T-helper 1 cell (primary cell): ENCODE measurements at places on chromosomes 3 and 15.

GRCh38 chr3:78077842-78078241 is 1037.9 kb downstream of the ROBO2 start:
- no peak for DNase-seq

DNA sequence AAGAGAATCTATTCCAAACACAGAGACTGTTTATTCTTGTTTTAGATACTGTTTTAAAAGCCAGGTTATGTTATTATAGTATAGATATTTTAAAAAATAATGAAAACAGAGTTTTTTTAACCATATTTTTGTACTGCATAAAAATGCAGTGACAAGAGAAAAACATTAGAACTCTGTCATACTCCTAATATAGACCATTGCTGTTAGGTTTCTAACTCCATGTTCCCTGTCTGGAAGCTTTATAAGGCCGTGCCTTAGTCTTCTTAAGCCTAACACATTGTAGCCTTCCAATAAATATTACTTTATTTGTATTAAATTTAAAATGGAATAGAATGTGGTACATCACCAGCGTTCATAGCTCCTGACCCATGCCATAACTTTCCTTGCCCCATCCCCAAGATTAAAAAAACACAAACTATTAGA is 53.2 kb downstream of the MBNL1 start:
- DNase-seq: no peak

- no peak for DNase-seq
Observed at GRCh38 chr3:135131290-135131689, 336.2 kb downstream of the EPHB1 start.

DNA sequence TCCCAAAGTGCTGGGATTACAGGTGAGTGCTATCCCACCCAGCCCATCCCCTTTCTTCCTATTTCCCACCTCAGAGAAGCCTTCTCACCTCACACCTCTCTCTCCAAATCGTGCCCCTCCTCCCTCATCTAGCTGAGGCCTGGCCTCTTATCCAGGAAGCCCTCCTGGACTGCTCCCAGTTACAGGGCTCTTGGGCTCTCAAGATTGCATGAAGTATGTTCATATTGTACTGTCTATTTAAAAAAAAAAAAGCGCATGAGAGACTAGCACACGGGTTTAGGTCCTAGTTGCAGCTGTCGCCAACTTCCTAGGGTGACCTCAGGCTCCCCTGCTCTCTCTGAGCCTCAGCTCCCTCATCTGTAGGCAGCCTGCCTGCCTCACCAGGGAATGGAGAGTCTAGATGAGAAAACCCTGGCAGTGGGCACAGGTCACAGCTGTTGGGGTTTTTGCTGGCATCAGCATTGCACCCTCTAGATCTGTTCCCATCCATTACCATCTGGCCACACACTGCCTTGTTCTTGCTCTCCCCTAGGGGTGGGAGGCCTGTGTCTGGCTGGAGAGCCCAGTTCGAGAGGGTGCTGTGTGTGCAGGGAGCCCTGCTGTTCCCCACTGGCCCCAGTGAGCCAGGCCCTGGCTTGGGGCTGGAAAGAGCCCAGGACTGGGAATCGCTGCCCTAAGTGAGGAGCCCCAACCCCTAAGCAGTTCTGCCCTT is 24.2 kb upstream of the C15orf39 start:
- DNase-seq: no peak

- DNase-seq: no peak
Observed at GRCh38 chr3:18872466-18872865, 275.8 kb upstream of the KCNH8 start.

GRCh38 chr15:96107916-96108315 is 222.6 kb upstream of the NR2F2 start:
- no peak for DNase-seq

DNA sequence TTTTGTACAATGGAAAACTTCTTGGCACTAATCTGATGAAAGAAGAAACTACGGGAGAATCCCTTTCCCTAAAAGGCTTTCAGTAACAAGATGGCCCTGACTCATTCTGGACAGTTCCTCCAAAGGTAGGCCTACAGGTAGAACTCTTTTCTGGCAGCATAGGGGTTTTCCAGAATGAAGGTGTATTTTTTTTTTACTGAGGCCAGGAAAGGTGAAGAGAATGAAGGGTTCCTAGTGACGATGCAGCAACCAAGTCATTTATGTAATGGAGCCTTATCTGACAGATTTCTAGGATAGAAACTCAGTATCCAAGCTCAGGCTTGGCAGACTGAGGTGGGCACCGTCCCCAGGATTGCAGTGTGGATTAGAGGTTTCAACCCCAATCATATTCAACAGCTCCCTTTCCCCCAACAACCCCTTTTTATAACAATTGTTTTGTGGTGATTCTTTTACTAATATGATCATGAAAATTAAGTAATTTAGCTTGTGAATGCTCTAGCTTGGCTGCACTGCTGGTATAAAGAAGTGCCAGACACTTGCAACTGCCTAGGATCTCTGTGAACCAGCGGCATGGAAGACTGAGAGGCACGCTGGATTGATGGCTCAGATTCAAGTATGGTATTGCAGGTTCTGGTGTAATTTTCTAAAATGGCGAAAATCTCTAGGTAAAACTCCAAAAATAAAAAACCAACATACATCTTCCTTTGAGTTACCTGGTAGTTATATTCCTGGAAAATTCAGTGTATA is 8.7 kb upstream of the TRIM69 start:
- DNase-seq: no peak

DNA sequence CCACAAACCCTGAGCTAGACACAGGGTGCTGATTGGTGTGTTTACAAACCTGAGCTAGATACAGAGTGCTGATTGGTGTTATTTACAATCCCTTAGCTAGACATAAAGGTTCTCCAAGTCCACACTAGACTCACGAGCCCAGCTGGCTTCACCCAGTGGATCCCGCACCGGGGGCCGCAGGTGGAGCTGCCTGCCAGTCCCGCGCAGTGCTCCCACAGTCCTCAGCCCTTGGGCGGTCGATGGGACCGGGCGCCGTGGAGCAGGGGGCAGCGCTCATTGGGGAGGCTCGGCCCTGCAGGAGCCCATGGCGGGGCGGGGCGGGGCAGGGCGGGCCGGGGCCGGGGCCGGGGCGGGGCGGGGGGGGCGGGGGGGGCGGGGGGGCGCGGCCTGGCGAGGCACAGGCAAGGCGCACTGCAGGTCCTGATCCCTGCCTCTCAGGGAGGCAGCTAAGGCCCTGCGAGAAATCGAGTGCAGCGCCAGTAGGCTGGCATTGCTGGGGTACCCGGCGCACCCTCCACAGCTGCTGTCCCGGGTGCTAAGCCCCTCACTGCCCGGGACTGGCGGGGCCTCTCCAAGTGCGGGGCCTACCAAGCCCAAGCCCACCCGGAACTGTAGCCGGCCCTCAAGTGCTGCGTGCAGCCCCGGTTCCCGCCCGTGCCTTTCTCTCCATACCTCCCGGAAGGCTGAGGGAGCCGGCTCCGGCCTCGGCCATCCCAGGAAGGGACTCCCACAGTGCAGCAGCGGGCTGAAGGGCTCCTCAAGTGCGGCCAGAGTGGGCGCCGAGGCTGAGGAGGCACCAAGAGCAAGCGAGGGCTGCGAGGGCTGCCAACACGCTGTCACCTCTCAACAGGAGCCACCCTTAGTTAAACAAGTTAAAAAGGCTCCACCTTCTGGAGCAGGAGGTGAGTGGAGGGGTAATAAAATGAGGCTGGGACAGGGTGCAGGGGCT is 9.8 kb upstream of the TMEM40 start:
- no peak for DNase-seq

GRCh38 chr3:144770915-144771351 is 799.3 kb downstream of the DIPK2A start:
- DNase-seq: no peak

DNA sequence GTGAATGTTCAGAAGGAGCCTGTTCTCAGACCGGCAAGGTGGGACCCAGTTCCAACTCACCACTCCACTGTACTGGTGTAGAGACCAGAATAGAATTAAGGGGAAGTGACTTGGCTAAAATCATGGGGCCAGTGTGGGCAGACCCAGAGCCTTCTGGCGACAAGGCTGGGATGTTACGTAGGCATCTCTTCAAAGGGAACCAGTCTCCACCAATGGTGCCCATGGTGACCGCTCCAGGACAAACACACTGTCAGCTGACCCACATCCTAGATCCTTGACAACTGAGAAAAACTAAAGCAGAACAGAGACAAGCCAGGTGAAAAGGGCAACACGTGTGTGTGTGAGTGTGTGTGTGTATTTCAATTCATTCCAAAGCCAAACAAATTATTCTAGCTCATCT is 321.7 kb upstream of the FRG2C start:
- no peak for DNase-seq

DNA sequence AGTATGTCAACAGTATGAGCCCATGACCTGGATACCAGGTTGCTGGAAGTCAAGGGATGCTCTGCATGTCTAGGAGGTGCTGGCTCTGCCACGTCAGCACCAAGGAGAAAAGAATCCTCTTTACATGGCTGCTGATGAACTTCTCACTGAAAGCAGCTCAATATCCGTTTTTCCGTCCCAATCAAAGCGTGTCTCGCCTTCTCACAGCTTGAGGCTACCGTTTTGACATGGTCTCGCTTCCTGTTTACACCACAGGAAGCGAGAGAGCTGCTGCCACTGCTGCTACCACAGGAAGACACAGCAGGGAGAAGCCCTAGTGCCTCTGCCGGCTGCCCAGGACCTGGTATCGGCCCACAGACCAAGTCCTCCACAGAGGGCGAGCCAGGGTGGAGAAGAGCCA is 27.3 kb downstream of the STARD5 start:
- peak; percentile 61 for DNase-seq

GRCh38 chr3:129890125-129890524 is 3.4 kb downstream of the TMCC1 start:
- no peak for DNase-seq

DNA sequence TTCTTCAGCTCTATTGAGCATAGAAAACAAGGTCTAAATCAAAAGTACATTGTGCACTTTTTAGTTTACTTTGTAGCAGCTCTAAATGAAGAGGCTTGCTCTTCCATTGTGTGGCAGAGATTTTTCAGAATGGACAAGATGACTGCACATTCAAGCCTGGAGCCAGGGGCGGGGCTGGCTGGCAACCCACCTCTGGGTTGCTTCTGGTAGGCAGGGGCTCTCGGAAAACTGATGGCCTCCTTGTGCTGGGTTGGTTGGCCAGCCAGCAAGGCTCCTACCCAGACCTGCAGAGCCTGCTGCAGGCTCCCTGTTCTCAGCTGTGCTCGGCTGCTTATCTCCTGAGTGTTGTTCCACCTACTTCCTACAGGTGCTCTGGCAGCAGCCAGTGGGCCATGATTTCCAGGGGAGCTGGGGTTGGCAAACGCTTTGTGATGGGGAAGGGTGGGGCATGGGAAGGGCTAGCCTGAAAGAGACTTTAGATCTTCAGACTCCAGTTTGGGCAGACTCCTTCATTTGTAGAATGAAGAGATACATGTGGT is 8.8 kb downstream of the BSN start:
- DNase-seq: no peak

DNA sequence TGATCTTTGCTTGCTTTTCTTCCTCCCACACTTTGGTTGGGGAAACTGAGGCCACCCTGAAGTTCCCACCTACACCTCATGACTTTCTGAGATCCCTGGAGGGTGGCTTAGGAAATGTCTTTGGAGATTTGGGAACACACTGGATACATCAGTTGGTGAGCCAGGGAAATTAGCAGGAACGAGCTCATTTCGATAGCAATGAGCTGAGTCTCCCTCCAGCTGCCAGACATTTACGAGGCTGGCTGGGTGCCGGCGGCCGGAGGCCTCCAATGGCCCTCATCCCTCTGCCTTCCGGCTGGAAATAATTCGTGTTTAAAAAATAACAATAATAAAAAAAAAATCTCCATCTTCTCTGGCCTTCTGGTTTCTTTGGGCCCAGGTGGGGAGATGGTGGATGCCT is 38.8 kb downstream of the SMAD6 start:
- no peak for DNase-seq

DNA sequence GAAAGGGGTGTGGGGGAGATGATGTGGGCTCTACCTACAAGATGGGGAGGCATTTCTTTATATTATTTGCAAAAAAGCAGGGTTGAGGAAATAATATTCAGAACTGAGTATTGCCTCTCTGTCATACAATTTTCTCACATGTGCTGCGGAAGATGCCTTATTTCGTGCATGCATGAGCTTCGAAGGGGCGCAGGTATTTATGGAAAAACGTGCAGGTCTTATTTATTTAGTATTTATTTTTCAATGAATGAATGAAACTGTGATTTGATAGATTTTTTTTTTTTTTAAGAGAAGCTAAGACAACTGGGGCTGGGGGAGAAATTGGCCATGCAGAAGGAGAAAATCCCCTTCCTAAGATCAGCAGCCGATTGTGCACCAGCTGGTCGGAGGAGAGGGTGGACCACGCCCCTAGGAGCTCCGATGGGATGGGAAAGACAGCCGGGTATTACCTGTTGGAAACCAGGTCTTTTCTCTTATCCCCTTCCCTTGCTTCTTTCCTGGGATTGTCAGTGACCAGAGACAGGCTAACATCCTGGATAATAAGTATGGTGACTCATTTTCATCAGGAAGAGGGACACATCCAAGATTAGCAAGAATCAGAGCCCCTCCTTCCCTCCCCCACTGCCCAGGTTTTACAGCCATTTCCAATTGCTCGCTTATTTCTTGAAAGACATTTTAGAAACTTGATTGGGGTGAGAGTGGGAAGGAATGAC is 875 bp downstream of the GAP43 start:
- no peak for DNase-seq

- DNase-seq: no peak
Observed at GRCh38 chr15:77489647-77490046, 69.0 kb downstream of the HMG20A start.

GRCh38 chr15:69088300-69088965 is 72.0 kb upstream of the GLCE start:
- DNase-seq: no peak

DNA sequence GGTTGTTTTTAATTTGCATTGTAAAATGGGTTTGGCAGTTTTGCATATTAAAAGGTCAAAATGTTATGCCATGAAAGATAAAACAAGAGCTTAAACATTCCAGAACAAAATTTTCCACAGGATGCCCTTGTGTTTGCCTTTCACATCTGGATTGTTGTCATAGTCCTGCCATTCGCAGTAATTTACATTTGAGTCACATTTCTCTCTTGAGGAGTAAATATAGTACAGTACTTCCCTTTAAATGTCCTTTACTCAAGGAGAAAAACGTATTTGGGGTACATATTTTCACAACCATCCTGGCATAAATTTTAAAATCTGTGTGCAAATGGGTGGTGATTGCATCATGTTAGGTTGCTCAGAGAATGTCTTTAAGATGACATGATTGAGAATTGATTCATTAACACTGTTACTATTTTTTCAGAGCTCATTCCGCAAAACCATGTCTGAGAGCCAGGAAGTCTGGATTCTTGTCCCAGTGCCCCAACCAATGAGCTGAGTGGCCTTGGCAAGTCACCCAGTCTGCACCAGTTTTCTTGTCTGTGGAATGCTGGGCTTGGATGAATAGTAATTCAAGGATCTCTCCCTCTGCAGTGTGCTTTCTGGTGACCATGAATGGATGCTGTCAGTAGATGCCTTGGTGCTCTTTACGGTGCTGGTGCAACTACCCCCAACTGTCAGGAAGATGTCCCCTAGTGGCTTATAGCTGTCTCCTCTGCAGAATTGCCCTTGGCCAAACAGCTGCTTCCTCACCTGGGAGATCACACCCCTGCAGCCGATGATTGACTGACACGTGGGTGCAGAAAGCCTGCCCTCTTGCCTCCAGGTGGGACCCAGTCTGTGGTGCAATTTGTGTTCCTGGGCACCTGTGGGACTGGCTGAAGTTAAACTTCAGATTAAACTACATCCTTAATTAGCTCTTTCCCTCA is 43.0 kb downstream of the ABHD5 start:
- DNase-seq: no peak

- no peak for DNase-seq
Observed at GRCh38 chr3:77079988-77080610, 40.2 kb downstream of the ROBO2 start.

GRCh38 chr3:147369231-147369630 is 37.1 kb downstream of the ZIC4 start:
- no peak for DNase-seq

- peak; percentile 64 for DNase-seq
Observed at GRCh38 chr15:40894681-40895448, 615 bp downstream of the VPS18 start.
